ENCODE measurements at places on chromosomes 2 and 18.

GRCh38 chr2:224885836-224886547, 156.3 kb downstream of the DOCK10 start:
- no peak for DNase-seq

GRCh38 chr2:13040043-13040442, 323.3 kb downstream of the TRIB2 start:
- DNase-seq, result no peak

DNA sequence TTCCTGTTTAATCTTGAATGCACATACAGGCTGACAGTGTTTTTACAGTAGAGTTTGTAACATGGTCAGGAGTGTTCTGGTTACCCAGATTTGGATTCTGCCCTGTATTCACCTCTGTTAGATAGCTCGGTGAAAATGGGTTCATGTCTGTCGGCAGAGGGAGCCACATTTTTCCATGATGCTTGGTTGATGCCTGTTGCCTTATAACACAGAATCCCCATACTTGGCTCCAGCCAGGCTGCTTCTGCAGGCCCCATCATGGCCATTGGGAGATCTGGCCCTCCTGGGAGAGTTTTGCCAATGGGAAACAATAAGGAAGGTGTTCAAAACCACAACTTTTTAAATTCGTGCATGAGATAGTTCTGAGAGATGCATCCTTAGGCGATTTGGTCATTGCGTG, 78.1 kb downstream of the WDSUB1 start:
- no peak for DNase-seq

DNA sequence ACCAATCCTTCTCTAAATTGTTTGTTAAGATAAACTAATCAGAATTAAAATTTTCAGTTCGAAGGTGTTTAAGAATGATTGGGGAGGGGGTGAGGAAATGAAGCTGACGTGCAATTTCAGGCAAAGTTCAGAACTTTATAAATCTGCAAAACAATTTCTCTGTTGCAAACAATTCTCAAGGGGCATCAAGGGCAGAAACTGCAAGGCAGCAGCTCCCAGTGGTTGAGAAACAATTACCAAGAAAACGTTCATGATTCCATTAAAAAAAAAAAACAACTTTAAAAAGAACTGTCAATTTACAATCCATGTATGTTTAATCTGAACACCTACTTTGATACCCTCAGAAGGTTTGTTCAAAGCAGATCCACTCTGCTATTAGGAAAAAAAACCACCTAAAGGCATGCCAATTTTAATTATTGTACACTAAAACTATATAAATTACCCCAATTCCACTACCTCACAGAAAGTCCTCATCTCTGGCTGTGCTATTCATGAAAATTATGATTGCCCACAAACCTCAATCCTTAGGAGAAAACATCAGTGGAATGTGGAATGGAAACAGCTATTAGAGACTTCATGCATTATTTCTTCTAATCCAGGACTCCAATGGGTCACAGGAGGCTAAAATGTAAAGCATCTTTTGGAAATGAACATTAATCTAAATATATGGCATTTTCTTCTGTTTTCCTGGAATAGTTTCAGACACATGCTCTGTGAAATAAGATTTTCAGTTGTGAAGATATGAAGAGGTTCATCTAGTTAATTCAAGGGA, 119.9 kb upstream of the ACVR1C start:
- DNase-seq, result no peak

GRCh38 chr2:55416786-55417568, 2.7 kb downstream of the CCDC88A start:
- no peak for DNase-seq

- DNase-seq, result no peak
Measured at GRCh38 chr2:160574468-160575140, 81.0 kb upstream of the RBMS1 start.

DNA sequence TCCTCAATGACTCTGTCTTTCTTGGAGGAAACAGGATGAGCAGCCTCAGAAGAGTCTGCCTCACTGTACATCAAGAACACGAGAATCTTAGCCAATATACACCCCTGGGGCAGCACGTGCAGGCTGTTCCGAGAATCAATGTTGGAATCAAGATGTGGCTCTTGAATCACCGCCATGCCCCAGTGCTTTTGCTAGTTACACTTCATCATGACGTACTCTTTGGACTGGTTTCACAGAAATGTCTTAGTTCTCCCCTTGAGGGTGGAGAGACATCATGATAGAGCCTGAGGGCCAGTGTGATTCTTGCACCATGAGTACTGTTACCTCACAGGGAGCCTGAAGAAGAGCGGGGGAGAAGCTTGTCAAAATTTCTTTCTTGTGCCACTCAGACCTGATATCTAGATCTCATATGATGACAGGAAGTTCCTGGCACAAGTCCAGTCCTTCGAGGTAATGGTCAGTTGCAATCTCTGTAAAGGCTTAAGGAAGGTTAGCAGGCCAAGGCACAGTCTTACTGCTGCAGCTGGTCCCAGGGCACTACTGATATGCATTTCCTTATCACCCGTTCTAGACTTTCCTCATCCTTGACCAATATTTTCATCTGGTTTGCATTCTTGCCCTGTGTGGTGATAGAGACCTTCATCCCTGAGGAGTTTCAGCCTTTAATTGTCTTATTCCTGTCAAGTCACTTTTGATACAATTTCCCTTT, 28.2 kb upstream of the STAT4 start:
- DNase-seq, result no peak

- DNase-seq, result no peak
Measured at GRCh38 chr18:10524507-10525370, 1.1 kb upstream of the NAPG start.

DNA sequence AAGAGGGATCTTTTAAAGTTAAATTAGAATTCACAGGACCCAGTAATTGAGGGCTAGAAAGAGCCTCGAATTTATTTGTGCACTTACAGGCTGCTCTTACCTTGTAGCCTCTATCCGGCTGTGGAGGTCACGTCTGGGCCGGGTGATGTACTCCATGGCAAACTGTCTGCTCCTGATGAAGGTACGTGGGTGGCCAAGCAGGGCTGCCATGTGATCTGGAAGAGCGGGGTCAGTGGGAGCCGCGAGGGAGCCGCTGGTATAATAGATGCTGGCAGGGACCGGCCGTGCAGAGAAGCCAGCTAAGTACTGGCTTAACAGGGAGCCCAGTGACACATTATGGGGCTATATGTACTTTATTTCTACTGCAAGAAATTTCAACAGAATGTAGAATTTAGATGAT, 59.2 kb downstream of the ADI1 start:
- DNase-seq, result no peak

- DNase-seq, result no peak
Measured at GRCh38 chr2:214960677-214961076, 151.2 kb upstream of the BARD1 start.

- peak; percentile 80 for DNase-seq
Measured at GRCh38 chr2:218607436-218608115, at the start of gene PLCD4. TSS of gene PLCD4 (plus strand) at chr2:218607899. CDS start at chr2:218615740, 7,841 bp downstream.

DNA sequence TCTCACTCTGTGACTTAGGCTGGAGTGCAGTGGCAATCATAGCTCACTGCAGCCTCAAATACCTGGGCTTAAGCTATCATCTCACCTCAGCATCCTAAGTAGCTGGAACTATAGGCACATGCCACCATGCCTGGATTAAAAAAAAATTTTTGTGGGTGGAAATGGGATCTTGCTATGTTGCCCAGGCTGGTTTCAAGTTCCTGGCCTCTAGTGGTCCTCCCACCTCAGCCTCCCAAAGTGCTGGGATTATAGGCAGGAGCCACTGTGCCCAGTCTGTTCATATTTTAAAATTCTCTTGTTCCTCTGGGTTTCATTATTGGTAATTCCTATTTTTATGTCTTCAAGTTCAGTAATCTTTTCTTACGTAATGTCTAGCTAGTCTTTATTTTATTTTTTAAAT, 25.5 kb upstream of the RAB31 start:
- DNase-seq, result no peak

DNA sequence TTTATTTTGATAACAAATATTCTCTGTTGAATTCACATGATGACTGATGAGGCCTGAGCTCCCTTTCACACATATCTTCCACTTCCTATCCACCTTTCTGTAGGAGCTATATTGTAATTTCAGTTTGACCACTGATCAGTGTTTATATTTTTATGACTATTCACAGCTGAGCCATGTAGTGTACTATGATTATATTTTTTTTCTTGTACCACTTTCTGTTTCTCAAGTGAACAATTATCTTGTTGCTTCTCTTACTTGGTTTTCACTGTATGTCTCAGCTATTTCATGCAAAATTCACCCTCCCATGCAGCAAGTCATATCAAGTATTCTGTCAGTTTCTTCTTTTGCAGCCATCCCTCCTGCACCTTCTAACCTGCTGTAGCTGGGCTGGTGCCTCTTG, 78.4 kb downstream of the TMEM247 start:
- DNase-seq, result no peak

DNA sequence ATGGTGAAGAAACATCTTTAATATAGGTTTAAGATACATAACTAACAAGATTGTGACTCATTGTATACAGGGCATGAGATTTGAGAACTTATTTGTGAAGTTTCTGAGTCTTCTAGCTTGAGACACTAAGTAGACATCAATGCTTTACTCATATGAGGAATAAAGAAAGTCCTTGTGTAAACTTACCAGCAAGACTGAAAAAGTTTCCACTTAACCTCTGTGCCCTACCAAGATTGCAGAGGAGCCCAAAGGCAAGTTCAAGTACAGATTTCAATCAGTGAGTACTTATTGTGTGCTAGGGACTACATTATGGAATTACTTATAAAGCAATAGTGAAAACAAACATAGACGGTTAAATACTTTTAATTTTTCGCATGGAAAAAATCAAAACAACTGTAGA, 1041.2 kb upstream of the CELF4 start:
- no peak for DNase-seq

DNA sequence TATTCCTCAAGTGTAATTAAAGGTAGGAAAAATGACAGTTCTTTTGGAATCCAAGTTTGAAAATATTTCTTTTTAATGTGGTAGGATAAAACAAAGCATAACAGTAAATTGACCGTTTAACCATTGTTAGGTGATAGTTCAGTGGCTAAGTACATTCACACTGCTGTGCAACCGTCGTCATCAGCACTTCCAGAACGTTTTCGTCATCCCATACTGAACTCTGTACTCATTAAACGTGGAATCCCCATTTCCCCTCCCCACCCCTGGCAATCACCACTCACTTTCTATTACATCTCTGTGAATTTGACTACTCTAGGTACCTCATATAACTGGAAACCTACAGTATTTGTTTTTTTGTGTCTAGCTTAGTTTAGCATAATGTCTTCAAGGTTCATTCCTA, 32.9 kb upstream of the FZD5 start:
- no peak for DNase-seq

DNA sequence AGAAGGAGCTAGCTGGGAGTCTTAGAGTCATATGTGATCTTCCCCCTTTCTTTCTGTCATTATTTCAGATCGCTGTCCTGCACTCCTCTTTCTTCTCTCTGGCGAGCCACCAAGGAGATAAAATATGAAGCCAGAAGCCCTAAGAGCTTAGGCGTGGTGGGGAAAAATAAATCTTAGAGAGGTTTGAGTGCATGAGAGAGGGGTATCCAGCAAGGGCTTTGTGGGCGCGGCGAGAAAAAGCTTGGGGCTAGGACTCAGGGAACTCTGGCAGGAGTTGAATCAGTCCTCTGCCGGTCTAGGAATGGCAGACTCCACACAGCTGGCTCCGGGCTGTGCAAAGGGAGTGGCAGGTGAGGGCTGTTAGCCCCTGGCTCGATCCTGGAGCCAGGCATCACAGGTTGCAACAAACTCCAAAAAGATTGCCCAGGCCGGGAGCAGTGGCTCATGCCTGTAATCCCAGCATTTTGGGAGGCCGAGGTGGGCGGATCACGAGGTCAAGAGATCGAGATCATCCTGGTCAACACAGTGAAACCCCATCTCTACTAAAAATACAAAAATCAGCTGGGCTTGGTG, 20.1 kb upstream of the IGFBP5 start:
- no peak for DNase-seq

Data from WERI-Rb-1 (cell line).